ENCODE measurements at places on chromosomes 5 and 9.

DNA sequence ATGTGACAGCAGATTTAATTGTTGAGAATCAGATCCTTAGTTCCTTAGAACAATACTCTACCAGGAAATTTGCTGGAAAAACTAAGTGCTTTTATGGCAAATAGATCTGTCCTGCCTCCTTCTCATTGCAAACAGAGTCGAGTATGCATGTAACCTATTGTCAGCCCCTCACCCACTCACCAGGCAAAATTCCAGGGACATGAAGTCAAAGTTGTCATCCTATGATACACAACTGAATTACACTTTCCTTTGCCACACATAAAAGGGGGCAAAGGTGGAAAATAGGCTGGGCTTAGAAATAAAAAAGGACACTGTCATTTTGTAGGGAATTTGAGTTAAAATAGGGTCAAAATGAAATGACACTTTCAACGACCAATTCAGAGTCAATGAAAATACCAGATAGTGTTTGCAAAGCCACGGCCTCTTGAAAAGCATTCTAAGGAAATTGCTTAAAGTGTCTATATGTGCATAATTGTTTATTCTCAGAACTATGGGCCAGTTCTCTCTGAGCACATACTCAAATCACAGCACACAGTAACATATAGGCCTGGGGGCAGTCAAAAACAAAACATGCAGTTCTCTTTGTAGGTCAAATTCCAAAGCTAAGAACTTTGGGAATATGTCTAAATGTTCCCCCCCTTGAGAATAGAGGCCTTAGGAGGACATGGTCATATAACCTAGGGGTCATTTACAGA lies 452.8 kb downstream of the NFIB start:
- DNase-seq, result no peak

DNA sequence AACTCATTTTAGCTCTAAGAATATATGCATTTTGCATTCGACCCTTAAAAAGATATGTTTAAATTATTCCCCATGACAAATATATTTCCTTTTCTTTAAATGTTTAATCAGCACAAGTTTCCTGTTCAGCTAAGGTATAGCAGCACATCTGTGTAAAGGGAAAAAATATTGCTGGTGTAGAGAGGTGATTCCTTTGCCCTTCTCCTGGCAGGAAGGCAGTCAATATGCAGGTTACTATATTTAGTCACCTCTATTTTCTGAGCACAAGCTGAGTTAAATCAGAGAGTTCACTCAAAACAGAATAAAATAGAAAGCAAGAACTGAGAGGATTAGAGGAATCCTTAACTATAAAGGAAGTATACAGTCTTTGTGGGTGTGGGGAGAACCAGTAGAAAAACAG lies 274.4 kb upstream of the PCSK5 start:
- DNase-seq, result no peak

GRCh38 chr5:119288379-119289033 lies 67.3 kb upstream of the TNFAIP8 start:
- no peak for DNase-seq

DNA sequence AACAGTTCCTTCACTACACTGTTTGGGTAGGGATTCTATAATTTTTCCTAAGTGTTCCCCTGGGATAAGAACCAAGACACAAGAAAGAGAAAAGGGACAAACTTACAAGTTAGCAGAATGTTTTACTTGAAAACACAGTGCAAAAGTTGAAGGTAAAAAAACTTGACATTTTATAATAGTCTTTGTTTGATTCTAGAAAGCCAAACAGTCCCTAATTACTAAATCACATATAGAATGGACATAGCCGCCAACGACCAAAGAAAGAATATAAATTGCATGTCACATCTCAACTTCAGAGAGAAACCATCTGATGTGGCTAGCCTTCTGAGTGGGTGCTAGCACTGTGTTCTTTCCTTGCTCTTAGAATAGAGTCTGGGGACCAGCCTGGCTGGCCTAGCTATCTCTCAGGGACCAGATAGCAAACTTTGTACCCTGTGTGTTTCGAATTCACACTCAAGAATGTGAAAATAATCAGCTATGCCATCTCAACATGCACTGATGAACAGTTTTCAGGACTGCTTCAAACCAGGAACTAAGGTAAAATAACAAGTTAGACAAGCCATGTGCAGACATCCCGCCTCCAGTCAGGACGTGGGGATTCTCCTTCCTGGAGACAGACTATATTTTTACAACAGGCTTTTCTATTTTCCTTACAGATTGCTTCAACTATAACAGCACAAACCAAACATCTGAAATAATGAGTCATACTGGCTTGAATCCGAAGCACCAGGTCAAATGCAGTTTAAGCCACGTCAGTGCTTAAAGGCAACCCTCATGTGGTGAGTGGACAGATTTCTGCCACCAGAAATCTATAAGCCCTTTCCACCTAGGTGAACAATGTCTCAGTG lies 53.7 kb downstream of the LHFPL2 start:
- DNase-seq, result no peak

GRCh38 chr9:98805506-98806272 lies 1.8 kb upstream of the GALNT12 start:
- DNase-seq, result no peak
